ENCODE measurements at places on chromosomes 7 and 10. TPM values are rescaled to one million over a fixed set of nuclear protein-coding genes. Genes with fewer than 3 reads are reported as not detected.

- no peak for DNase-seq
These were observed 195.3 kb upstream of the CTBP2 start for GRCh38 chr10:125355657-125356056.

- no peak for DNase-seq
These were observed 31.6 kb upstream of the LYZL1 start for GRCh38 chr10:29257106-29257783.

GRCh38 chr7:151849008-151849878, 27.7 kb downstream of the PRKAG2 start:
- no peak for DNase-seq

- DNase-seq = no peak
These were observed 21.0 kb upstream of the C10orf71 start for GRCh38 chr10:49277973-49278372.

GRCh38 chr10:110353244-110354119, 48.8 kb upstream of the SMNDC1 start:
- peak; percentile 46 for DNase-seq

DNA sequence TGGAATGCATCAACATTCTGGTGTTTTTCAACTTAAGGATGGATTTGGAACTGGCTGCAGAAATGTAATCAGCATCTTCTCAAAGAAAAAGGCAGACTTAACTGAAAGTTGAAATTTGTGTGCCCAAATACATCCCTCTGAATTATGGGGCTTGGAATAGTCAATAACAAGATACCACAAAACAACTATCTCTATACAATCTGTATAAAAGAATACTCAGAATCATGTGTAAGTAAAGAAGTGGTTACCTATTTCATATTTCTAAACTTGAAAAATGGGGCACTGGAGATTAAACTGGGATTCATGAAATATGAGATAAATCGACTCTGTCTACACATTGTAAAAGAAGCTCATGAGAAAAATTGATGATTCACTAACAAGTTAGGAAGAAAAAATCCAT, 6.2 kb upstream of the COL1A2 start:
- no peak for DNase-seq

- DNase-seq = no peak
These were observed 133.0 kb upstream of the TNS3 start for GRCh38 chr7:47714669-47715607.

- no peak for DNase-seq
These were observed 276.3 kb downstream of the GALNT17 start for GRCh38 chr7:71408271-71408670.

GRCh38 chr7:150858236-150859197, 6.2 kb downstream of the AOC1 start:
- DNase-seq = no peak

DNA sequence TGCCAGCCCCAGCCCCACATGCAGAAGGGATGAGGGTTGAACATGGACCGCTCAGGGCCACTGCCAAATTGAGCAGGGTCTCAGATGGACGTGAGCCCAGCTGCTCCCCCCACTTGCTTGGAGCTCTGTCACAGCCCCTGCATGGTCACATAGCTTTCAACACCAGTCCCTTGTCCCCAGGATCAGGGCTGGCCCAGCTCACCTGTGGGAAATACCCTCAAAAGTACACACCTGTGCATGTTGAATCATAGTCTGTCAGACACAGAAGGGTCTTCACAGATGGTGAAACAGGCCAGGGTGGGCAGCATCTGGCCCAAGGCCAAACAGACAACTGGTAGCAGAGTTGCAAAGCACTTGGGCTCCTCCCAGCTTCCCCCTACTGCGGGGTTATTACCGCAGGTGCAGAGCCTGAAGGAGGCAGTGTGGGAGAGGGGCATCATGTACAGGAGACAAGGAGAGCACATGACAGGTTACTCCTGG, 77.6 kb upstream of the UNC5B start:
- DNase-seq = no peak

DNA sequence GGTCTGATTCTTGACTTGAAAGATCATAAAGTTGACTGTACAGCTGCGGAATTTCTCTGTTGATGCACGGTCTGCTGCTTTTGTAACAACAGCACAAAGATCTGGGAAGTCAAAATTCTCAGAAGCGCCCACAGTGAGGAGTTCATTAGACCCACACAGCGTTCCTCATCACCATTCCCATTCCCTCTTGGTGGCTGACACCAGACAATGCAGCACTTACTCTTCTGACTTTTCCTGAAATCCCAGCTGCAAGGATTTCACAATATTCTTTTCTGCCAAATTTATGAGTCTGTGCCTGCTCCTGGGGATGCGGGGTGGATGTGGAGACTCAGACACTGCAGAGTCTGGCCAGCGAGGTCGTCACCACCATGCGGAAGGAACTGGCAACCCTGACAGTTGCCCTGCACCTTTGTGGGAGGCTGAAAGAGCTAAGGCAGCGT, 233.9 kb downstream of the FANK1 start:
- DNase-seq = no peak

- no peak for DNase-seq
These were observed 101.5 kb upstream of the TAS2R16 start for GRCh38 chr7:123096976-123097375.

- DNase-seq = no peak
These were observed 3.6 kb upstream of the HOXA13 start for GRCh38 chr7:27203365-27203953.

GRCh38 chr7:66250711-66251110, 45.6 kb downstream of the TPST1 start:
- DNase-seq = no peak

DNA sequence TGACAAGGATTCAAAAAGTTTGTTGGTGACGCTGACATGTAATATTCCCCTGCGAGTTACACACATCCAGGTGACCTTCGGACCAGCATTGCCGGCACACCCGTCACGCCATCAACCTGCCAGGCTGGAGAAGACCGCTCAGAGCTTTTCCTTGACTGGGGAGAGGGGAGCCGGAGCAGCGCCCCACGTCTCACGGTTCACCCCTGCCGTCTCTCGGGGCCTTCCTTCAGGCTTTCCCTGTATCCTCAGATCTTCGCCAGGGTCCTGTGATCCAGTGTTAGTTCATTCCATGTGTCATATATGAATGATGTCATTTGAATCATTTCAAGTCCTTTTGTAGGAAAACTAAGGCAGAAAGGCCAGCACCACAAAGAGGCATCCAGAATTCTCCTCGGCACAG, 127.8 kb downstream of the MGMT start:
- no peak for DNase-seq

DNA sequence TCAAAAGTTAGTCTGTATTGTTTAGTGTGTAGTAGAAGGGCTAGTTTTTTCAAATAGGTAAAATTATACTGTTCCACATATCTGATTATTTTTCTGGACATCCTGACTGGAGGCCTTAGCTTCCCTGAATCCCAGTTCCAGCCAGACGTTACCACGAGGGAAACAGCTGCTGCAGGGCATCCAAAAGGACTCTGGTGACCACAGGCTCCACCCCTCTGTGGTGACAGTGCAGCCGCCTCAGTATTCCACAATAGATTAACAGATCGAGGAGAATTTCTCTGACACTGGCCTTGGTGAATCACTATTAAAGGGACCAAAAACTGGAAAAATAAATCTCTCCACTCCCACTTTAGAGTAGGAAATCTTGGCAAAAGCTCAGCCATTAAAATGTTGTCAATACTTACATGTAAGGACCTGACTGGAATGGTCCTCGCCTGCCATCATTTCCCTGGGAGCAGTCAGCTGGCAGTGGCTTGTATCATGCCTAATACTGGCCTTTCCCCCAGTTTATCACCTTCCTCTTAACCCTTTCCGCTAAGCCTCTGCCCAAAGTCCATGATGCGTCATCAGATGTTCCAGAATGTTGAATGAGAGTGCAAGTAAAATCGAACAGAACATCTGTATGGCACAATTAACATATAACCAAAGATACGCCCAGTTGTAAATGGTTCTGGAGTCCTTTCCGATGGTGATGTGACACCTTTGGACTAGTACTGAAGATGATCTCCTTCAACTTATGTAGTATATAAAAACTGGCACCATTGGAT, 31.6 kb downstream of the ENO4 start:
- no peak for DNase-seq

GRCh38 chr10:103980288-103980906, 13.5 kb downstream of the SLK start:
- no peak for DNase-seq

DNA sequence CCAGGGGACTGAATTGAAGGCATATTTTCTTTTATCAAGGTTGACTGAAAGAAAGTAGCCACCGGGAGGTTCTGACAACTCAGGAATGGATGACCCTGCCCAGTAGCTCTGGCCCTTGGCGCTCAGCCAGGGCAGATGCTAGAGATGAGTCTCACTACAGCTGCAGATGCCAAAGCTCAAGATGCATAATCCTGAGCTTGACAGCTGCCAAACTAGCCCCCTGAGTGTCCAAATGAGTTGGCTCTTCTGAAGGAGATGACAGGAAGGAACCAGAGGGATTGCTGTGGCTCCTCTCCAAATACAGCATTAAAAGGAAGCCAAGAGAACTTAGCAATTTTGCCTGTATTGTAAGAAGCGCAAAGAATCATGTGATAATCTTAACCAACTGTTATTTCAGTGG, 78.4 kb downstream of the NXPH1 start:
- DNase-seq = no peak

- no peak for DNase-seq
These were observed 41.9 kb upstream of the DAGLB start for GRCh38 chr7:6489612-6490011.

DNA sequence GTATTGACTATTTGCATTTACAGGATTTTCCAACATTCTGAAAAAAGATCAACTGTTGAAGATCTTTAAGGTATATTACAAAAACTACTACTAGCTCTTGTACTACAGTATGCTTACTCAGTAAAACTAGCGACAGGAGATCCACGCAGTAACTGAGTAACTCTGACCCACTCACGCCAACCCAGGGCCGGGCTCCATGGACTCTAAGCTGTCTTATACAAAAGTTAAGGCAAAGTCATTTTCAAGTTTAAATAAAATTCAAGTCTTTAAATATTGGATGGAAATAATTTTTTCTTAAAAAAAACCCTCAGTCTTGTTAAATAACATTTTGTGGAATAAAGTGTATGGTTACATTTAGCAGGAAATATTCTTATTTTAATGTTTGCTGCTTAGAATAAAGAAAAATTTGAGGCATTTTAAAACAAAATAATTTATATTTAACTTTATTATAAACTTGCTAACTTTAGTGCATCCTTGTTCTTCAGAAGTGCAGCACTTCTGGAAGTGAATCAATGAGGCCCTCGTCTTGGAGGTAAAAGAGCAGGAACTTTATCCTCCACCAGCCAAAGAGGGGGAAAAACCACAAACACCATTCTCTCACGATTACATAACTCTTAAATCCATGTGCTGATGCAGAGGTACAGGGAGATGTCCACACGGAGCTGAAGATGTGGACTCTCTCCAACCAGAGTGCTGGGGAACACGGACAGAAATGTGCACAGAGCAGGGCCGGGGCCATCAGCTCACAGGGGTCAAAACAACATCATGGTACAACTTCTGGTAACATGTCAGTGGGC, 119.9 kb downstream of the LARP4B start:
- DNase-seq = no peak

GRCh38 chr7:151825721-151826120, 51.2 kb downstream of the PRKAG2 start:
- DNase-seq = no peak

GRCh38 chr10:111485767-111486166, 408.9 kb downstream of the ADRA2A start:
- DNase-seq = no peak

DNA sequence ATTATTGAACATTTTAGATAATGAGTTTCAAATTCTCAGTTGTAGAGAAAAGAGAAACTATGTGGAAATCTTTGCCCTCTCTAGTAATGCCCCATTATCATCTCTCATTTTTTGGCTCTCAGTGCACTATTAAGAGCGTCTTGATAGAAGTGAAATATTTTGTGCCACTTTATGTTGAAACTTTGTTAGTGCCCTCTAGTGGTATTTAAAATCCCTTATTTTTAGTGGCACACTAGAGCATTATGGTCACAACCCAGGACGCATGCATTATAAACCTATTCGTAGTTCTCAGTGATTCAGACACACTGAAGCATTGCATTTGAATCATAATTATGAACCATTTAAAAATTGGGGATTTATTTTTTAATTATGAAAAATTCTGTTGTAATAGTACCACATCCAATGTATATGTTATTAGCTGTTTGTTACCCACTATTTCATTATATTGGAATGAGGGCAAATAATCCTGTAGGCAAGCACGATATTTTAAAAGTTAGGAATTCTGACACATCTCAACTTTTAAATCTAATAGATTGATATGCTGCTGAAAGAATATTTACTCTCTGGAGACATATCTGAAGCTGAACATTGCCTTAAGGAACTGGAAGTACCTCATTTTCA, 21.9 kb downstream of the PDCD4 start:
- peak; percentile 64 for DNase-seq

GRCh38 chr10:92506336-92506735, 67.6 kb downstream of the IDE start:
- no peak for DNase-seq

GRCh38 chr10:14678637-14679036, 96.1 kb downstream of the FAM107B start:
- no peak for DNase-seq

The GPR26 gene
- not detected for total RNA-seq

The C10orf67 gene
- total RNA-seq = not detected

The PIP gene
- total RNA-seq = not detected

The LIPN gene
- total RNA-seq = not detected

The FOXI2 gene
- not detected for total RNA-seq

The NEBL gene
- not detected for total RNA-seq

The MYL10 gene
- total RNA-seq = not detected

The CYP2C8 gene
- total RNA-seq = not detected

The FAM185A gene
- 8.6 TPM for total RNA-seq

The ASNS gene
- 37.9 TPM for total RNA-seq

The PPP1R3A gene
- not detected for total RNA-seq

The RPEL1 gene
- total RNA-seq = not detected

The HOXA13 gene
- not detected for total RNA-seq

The GLCCI1 gene
- 46.7 TPM for total RNA-seq
